ENCODE measurements at places on chromosomes 7 and 10. TPM values are rescaled to one million over a fixed set of nuclear protein-coding genes. Genes with fewer than 3 reads are reported as not detected.

Gene LAMB1
- 403 TPM for total RNA-seq

Gene CADPS2
- total RNA-seq = 6.4 TPM

Gene ETV1
- total RNA-seq = 12.5 TPM

Gene REEP3
- 44.6 TPM for total RNA-seq

Gene GJC3
- not detected for total RNA-seq

Gene PBLD
- 5.7 TPM for total RNA-seq

Gene RTKN2
- total RNA-seq = 8.4 TPM

Gene H2BK1
- total RNA-seq = not detected

Gene SKIDA1
- total RNA-seq = 7.8 TPM

- H3K36me3 ChIP-seq = no peaks in the 10 kb centered on the region
- H3K27me3 ChIP-seq = no peaks in the 10 kb centered on the region
- H3K4me3 ChIP-seq = no peak overlapping the region
- no peak overlapping the region for H3K27ac ChIP-seq
- no peak for DNase-seq
- H3K4me1 ChIP-seq = no peaks in the 10 kb centered on the region
Measured at GRCh38 chr7:147796581-147796980, 794.0 kb upstream of the C7orf33 start.

DNA sequence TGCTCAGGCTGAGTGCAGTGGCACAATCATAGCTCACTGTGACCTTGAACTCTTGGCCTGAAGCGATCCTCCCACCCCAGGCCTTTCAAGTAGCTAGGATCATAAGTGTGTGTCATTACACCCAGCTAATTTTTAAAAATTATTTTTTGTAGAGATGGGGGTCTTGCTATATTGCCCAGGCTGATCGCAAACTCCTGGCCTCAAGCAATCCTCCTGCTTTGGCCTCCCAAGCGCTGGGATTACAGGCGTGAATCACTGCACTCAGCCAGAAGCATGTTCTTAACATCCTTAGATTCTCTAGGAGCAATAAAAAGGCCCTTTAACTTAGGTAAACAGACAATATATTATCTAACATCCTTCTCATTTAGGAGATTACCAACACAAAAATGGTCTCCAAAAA lies 38.3 kb upstream of the EFCAB10 start:
- no peak overlapping the region for H3K27ac ChIP-seq
- H3K4me1 ChIP-seq = no peaks in the 10 kb centered on the region
- no peaks in the 10 kb centered on the region for H3K36me3 ChIP-seq
- no peak overlapping the region for H3K4me3 ChIP-seq

DNA sequence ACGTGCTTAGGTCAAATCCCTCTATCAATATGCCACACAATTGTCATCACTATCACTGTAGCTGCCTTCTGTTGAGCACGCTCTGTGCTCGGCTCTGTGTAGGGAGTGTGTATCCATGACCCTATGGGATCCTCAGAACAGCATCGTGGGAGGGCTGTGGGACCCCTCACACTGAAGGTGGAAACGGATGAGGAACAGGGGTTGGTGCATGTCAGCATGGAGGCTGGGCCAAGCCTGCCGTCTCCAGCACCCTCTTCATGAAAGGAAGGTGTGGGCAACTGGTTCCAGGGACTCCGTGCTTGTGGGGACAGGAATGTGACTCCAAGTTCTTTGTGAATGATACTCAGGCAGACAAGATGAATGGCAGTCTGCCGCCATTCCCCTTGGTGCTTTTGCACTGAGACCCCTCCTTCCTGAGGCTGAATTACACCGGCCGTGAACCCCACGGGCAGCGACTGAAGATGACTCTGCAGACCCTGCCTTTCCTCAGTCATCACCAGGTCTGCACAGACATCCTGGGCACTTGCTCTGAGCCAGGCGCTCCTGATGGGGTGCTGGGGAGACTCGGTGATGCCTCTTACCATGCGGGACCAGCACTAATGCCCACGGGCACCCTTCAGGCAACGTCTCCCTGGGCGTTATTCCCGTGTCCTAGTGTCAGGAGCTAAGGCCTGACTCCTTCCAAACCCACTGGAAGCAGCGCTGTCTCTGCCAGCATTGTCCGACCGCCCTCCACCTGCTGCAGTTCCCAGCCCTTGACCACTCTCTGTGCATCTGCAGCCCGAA lies 495.2 kb downstream of the TCERG1L start:
- H3K27ac ChIP-seq = no peak overlapping the region
- no peak overlapping the region for H3K4me3 ChIP-seq
- H3K36me3 ChIP-seq = no peaks in the 10 kb centered on the region
- H3K4me1 ChIP-seq = no peaks in the 10 kb centered on the region
- no peaks in the 10 kb centered on the region for H3K27me3 ChIP-seq
- no peak for DNase-seq

GRCh38 chr10:26780793-26781601 lies 79.8 kb downstream of the ABI1 start:
- H3K4me1 ChIP-seq = peaks cover 21% of the 10 kb centered on the region
- H3K36me3 ChIP-seq = no peaks in the 10 kb centered on the region
- H3K27me3 ChIP-seq = no peaks in the 10 kb centered on the region
- peak overlapping the region; percentile 20 for H3K4me3 ChIP-seq

- no peak overlapping the region for H3K27ac ChIP-seq
- no peaks in the 10 kb centered on the region for H3K27me3 ChIP-seq
- H3K36me3 ChIP-seq = no peaks in the 10 kb centered on the region
- no peak for DNase-seq
- no peak overlapping the region for H3K4me3 ChIP-seq
Measured at GRCh38 chr10:85604136-85604725, 762.4 kb downstream of the GRID1 start.

- H3K4me1 ChIP-seq = no peaks in the 10 kb centered on the region
- H3K4me3 ChIP-seq = no peak overlapping the region
- DNase-seq = no peak
- no peak overlapping the region for H3K27ac ChIP-seq
- no peaks in the 10 kb centered on the region for H3K27me3 ChIP-seq
Measured at GRCh38 chr7:122984021-122984420, 11.5 kb downstream of the TAS2R16 start.

DNA sequence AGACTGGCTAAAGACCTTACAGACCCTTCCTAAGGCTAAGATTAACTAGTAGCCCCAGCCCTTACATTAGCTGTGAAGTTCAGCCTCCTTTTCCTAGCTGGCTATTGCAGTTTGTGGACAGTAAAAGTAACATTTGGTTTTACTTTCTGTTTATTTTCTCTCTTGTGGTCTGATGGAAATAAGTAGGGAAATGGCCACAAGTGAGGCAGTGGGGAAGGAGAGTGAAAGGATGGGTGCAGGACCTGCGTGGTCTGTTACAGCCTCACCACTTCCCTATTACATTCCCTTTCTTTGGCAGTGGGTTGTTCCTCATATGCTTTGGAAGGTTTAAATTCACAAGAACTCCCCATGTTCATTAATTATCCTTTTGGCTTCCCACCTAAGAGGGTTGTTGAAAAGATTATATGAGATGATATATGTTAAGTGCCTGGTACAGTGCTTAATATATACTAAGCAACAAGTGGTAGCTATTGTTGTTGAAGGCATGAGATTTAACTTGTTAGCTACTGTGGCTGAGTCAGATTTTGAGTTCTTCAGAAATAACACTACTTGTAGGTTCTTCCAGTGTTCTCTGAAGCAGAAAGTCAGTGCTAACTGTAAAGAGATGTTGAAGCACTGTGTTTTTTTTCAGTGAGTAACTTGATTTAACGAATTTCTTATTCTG lies 181.7 kb downstream of the ST7 start:
- H3K27me3 ChIP-seq = no peaks in the 10 kb centered on the region
- peak; percentile 59 for DNase-seq
- H3K4me1 ChIP-seq = peaks cover 31% of the 10 kb centered on the region
- no peak overlapping the region for H3K4me3 ChIP-seq
- peaks cover 3% of the 10 kb centered on the region for H3K36me3 ChIP-seq
- H3K27ac ChIP-seq = no peak overlapping the region

DNA sequence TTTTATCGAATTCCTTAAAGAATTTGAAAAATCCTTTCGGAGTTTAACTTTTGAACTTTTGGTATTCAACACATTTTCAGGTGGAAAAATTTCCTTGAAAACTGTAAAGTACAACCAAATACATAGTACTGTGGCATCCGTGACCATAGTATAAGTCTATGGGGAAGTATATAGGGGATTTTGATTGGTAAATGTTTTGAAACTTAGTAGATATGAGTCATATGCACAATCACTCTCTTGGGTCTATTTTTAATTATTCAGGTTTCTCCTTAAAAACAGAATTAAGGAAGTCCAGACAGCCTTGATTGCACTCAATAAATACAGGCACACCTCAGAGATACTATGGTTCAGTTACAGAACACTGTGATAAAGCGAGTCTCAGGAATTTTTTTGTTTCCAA lies 64.2 kb downstream of the AVL9 start:
- H3K36me3 ChIP-seq = peaks cover 38% of the 10 kb centered on the region
- no peaks in the 10 kb centered on the region for H3K4me1 ChIP-seq
- no peaks in the 10 kb centered on the region for H3K27me3 ChIP-seq

DNA sequence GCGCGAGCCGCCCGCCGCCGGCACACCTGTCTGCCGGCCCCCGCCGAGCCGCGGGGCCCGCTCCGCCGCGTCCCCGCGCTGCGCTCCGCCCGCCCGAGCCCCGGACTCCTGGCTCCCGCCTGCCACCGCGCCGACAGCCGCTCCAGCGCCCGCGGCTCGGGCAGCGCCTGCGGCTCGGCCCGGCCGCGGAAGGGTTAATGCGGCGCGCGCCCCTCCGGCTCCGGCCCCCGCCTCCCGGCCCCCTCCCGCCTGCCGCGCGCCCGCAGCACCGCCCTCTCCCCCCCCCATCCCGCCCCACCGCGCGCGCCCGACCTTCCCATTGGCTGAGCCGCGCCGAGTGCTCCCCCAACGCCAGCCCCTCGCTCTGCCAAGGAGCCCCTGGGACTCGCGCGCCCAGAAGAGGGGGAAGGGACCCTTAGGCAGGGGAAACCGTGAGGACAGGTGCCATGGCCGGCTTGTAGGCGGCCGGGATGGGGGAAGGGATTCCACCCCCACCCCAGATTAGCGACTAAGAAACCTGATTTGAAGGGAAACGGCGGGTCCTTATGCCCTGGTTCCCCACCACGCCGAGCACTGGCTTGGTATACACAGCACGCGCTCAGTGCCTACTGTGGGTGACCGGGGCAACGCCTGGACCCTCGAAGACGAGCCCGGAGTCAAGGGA lies at the start of gene KCNH2:
TSS of gene KCNH2 (minus strand) at position 196 of the 664 bp plus-strand sequence. CDS start 408 bp downstream, outside the sequence.
- H3K27ac ChIP-seq = no peak within 1 kb of the TSS
- DNase-seq = no peak
- peaks cover 59% of the 10 kb centered on the region for H3K27me3 ChIP-seq
- H3K4me3 ChIP-seq = peak within 1 kb of the TSS; percentile 46
- peaks cover 5% of the 10 kb centered on the region for H3K4me1 ChIP-seq
- H3K36me3 ChIP-seq = no peaks in the 10 kb centered on the region

DNA sequence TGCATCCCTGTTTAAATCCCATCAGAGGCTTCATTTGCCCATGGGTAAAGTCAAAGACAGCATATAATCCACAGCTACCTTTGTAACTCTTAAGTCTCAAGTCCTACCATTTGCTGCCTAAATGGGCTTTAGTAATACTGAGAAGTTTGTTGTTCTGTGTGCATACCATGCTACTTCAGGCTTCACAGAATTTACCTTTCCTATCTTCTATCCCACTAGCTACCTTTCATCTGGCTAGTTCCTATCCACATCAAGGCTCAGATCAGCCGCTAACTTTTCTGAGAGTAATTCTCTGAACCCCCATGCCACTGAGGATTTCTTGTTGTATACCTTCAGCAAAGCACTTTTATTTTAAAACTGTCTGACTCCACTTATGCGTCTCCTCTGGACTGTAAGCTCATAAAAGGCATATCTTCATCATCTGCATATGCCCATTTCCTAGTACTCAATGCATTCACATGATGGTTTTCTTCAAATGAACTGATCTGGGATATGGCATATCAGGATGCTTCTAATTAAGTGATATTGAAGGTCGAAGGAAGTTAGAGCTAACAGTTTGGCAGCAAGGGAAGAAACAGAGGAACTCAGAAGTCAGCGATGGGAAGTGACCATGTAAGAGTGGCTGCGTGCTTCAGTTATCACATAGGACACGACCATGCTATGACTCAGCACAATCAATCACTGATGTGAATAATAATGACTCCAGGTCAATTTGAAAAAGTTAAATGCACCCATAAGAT lies 283.9 kb upstream of the DKK1 start:
- DNase-seq = no peak
- no peak overlapping the region for H3K27ac ChIP-seq
- H3K4me1 ChIP-seq = peaks cover 3% of the 10 kb centered on the region
- no peaks in the 10 kb centered on the region for H3K36me3 ChIP-seq
- H3K4me3 ChIP-seq = no peak overlapping the region
- H3K27me3 ChIP-seq = no peaks in the 10 kb centered on the region

- no peak overlapping the region for H3K4me3 ChIP-seq
- H3K27ac ChIP-seq = no peak overlapping the region
- no peaks in the 10 kb centered on the region for H3K27me3 ChIP-seq
- no peaks in the 10 kb centered on the region for H3K36me3 ChIP-seq
Measured at GRCh38 chr10:26997610-26998009, 102.7 kb downstream of the ANKRD26 start.

GRCh38 chr10:81026591-81026990 lies 488.9 kb downstream of the SH2D4B start:
- no peak overlapping the region for H3K4me3 ChIP-seq
- no peaks in the 10 kb centered on the region for H3K36me3 ChIP-seq
- no peaks in the 10 kb centered on the region for H3K27me3 ChIP-seq
- DNase-seq = no peak
- no peaks in the 10 kb centered on the region for H3K4me1 ChIP-seq

GRCh38 chr7:150668472-150668911 lies 17.0 kb upstream of the GIMAP2 start:
- no peaks in the 10 kb centered on the region for H3K27me3 ChIP-seq
- DNase-seq = no peak
- H3K36me3 ChIP-seq = no peaks in the 10 kb centered on the region
- no peak overlapping the region for H3K4me3 ChIP-seq

- H3K4me1 ChIP-seq = no peaks in the 10 kb centered on the region
- no peaks in the 10 kb centered on the region for H3K27me3 ChIP-seq
- peak; percentile 12 for DNase-seq
- H3K4me3 ChIP-seq = no peak overlapping the region
- H3K36me3 ChIP-seq = no peaks in the 10 kb centered on the region
Measured at GRCh38 chr7:120805636-120806388, 52.1 kb downstream of the TSPAN12 start.

- H3K36me3 ChIP-seq = no peaks in the 10 kb centered on the region
- H3K27me3 ChIP-seq = no peaks in the 10 kb centered on the region
- H3K4me3 ChIP-seq = no peak overlapping the region
- no peak for DNase-seq
Measured at GRCh38 chr10:78772486-78772885, 296.3 kb upstream of the ZMIZ1 start.

DNA sequence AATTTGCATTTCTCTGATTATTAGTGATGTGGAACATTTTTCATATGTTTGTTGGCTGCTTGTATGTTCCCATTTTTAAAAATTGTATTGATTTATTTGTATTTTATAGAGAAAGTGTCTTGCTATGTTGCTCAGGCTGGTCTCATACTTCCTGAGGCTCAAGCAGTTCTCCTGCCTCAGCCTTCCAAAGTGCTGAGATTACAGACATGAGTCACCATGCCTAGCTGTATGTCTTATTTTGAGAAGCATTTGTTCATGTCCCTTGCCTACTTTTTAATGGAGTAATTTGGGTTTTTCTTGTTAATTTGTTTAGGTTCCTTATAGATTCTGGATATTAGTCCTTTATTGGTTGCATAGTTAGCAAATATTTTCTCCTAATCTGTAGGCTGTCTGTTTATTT lies 214.2 kb upstream of the KAT6B start:
- no peaks in the 10 kb centered on the region for H3K36me3 ChIP-seq
- H3K4me3 ChIP-seq = no peak overlapping the region
- H3K4me1 ChIP-seq = no peaks in the 10 kb centered on the region
- DNase-seq = peak; percentile 19

All from astrocyte (in vitro differentiated cells and primary cell).